Activated CD8-positive, alpha-beta T cell treated with anti-CD3 and anti-CD28 coated beads for 36 hours (primary cell): ENCODE measurements at places on chromosomes 5 and 9. TPM values are rescaled to one million over a fixed set of nuclear protein-coding genes. Genes with fewer than 3 reads are reported as not detected.
A peak's percentile ranks its signal among the peaks of the same experiment; 100 is the strongest.

DNA sequence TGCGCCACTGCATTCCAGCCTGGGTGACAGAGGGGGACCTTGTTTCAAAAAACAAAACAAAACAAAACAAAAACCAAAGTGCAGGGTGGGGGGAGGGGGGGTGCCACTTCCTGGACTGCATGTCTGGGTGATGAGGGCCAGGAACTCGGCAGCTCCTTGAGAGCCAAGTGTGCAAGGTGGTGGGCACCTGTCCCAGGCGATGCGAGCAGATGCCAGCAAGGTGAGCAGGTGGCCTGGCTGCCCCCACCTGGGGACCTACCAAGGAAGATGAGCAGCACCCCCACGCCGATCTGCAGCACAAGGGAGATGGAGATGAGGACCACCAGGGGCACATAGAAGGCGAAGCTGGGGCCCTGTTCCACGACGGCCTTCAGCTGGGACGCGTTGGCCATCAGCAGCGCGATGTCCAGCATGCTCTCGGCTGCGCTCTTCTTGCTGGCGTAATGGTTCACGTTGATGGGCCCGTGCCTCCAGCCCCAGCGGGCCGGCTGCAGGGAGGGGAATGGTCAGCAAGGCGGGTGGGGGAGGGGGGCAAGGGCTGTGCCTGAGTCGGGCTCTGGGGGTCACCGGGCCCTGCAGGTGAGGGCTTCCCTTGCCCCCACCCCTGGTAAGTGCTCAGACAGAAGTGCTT, 7.8 kb downstream of the NINJ1 start:
- DNase-seq = peak; percentile 7

GRCh38 chr9:98191671-98192502, 550 bp downstream of the CORO2A start:
- DNase-seq = peak; percentile 64

DNA sequence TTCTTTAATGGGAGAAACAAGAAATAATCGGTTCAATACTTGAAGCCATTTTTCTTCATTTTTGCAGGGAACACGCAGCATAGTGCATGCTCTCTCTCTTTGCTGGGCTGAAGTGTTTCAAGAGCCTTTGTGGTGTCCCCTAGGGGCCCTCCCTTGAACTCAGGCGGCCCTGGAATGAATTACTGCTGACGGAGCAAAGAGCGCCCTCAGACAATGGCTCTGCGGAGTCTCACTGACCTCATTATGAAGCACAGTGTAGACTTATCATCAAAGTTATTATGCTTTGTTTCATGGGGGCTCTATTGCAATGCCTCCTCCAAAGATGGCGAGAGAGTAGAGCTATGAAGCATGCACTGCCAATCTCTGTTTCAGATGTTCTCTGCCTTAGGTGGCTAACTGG, 64.8 kb upstream of the ADCY2 start:
- DNase-seq = no peak

DNA sequence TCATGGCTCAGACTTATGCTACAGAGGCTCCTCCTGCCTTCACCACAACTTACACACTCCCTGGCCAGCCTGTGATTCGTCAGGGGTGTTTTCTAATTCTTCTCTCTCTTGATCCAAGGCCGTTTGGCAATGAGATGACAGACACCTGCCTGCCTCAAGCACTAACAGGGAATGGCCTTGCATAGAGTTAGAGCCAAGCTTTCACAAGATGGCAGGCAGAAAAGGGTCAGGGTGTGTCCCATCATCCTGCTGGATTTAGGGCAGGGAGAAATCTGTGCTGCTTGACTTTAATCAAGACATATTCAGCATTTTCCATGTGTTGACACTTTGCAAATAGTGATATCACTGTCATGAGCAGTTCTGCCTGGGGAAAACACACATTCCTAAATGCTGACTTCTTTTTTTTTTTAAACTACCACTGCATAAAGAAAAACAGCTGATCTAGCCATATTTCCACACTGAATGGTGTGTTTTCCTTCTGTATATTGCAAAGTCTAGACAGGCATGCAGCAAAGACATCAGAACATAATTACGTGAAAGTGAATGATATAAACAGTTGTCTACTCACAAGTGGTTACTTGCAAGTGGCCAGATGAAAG, 95.0 kb upstream of the SLC25A48 start:
- DNase-seq = no peak

Gene PKD2L2
- not detected for total RNA-seq

Gene PHYKPL
- total RNA-seq = 62.1 TPM
